CD4-positive, alpha-beta T cell treated with Interleukin-12 subunit alpha and Interleukin-12 subunit beta, for 1 hour (primary cell): ENCODE measurements at places on chromosomes 5 and 9.

DNA sequence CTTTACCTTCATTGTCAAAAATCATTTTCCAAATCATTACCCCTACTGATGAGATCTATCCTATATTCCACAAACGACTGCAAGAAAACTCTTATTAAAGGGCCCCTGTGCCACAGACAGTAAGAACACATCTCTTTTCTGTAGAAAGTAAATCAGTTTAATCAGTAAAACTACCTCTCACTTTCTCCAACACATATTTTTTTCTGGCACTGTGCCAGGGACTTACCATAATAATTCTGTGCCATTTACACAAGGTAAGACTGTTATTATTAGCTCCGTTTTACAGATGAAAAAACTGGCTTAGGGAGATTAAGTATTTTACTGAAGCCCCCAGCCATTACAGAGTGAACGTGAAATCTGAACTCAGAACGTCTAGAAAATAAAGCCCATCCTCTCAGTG, 587.0 kb upstream of the COX7C start:
- DNase-seq: no peak

GRCh38 chr5:66367814-66368541, 223.9 kb downstream of the SREK1 start:
- no peak for DNase-seq

GRCh38 chr5:129572060-129572459, 112.0 kb downstream of the ADAMTS19 start:
- DNase-seq: no peak

GRCh38 chr9:114504341-114505186, 709 bp downstream of the WHRN start:
- peak; percentile 48 for DNase-seq

- peak; percentile 81 for DNase-seq
Measured at GRCh38 chr5:57298985-57299491, 125.2 kb downstream of the GPBP1 start.

- no peak for DNase-seq
Measured at GRCh38 chr5:176780176-176781053, 29.9 kb upstream of the UNC5A start.

GRCh38 chr9:71506821-71507220, 261.5 kb downstream of the CEMIP2 start:
- no peak for DNase-seq

DNA sequence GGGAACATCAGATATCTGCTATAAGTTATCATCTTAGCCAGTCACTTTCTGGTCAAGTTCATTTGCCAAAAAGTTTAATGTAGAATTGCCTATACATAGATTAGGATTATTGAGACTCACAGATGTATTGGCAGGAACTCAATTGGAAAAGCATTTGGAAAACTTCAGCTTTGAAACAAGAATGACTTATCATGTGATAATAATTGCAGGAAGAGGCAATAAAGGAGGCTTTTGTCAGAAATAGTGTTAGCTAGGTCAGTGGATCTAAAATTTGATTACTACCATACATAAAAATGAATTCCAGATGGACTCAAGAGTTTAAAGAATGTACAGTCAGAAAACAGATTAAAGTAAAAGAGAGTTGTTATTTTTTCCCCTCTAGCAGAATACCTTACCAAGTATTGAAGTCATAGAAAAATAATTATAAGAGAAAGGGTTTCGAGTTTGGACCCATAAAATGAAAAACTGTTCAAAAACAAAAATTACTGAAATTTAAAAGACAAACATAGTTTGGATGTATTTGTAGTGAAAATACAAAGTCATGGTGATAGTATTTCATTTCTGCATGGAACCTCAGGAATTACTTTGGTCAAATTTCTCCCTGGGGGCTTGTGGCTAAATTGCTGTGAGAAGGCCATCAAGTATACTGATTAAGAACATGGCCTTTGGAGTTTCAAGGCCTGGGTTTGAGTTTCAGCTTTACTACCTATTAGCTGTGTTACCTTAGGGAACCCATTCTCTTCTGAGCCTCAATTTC, 159.9 kb downstream of the TMEM38B start:
- DNase-seq: no peak

DNA sequence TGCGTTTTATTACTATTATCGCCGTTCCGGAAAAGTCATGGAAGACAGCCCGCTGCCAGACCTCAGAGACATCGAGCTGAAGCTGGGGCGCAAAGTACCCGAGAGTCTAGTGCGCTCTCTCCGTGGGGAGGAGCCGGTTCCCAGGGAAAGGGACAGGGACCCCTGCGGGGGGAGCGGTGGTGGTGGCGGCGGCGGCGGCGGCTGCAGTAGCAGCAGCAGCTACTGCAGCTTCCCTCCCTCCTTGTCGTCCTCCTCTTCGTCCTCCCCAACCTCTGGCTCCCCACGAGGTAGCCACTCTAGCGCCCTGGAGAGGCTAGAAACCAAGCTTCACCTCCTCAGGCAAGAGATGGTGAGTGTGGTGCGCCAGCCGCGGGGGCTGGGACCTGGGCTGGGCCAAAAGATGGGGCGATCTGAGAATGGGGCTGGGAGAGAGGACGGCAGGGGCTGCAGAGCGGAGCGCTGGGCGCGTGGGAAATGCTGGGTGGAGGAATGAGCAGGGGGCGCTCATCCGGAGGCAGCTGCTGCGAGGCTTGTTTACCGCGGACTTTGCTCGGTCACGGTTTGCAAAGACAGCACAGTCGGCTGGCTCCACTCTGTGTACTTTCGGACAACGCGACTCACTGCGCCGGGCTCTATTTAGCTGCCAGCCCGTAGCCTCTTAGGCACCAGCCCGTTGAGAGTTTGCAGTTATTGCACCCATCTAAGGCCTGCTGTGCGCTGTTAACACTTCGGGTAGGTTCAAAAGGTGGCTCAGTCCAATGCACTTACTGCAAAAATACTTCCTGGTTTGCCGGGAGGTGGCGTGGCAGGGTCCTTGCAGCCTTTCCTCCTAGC, 1.1 kb downstream of the LURAP1L start:
- DNase-seq: no peak

DNA sequence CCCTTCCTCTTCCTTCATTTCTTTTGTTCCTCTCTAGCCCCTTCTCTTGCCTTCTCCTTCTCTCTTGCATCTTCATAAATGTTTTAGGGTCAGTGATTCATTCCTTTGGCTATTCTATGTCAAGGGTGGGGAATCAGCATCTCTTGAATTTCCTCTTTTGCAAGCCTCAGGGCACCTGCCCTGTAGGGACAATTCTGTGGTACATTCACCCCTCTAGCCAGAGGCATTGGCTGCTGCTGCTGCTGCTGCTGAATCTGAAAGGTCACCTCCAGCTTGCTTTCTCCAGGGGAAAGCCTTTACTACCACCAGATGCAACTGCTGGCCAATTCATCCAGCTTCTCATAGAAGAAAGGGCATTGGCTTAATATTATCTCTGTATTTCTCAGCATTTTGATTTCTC, 87.3 kb downstream of the INSYN2B start:
- no peak for DNase-seq

DNA sequence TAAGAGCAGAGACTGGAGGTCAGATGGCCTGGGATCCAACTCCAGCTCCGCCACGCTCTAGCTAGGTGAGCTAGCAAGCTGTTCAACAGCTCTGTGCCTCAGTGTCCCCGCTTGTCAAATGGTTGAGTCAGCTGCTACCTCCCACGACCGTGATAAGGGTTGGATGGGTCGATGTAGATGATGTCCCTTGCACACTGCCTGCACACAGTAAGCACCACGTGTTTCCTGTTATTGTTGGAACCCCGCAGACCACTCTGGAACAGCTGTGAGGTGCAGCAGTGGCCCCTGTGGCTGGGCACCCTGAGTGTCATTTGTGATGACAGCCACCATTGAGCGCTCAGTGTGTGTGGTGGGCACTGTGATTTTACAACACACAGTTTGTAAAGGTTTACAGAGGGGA, 54.0 kb upstream of the CTSL start:
- no peak for DNase-seq

DNA sequence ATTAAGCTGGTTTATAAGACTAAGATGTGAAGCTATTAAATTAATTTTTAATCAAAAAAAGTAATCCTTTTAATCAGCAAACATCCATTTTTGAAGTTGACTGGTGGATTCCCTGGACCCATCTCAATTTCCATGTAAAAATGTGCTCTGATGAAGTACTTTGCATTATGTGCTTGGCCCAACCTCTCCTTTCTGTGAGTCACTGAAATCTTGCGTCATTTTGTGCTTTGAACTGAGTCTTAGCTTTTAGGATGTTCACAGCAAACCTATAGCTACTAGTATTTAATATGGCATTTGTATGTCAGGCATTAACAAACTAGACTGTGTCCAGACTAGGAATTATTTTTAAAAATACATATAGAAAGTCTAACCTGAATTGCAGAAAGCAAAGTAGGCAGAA, 55.0 kb upstream of the CDH12 start:
- DNase-seq: no peak

GRCh38 chr9:136086951-136087740, 7.9 kb downstream of the NACC2 start:
- DNase-seq: no peak
